ENCODE measurements at places on chromosomes 3 and 15.

DNA sequence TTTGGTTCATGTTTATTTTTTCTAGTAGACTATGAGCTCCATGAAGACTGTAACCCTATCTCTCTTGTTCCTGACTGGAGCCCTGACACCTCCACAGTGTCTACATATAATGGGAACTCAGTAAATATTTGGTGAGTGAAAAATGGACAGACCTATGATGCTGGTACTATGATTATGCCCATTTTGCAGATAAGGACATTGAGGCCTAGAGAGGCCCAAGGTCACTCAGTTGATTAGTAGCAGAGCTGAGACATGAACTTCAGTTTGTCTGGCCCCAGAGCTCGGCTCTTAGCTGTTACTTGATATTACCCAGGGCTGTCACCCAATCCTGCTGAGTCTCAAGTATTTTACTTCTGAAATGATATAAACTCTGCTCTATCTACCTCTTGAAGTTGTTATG, 5.5 kb downstream of the EFCAB12 start:
- no peak for DNase-seq

- DNase-seq, result no peak
Measured at GRCh38 chr3:77414881-77415280, 375.0 kb downstream of the ROBO2 start.

GRCh38 chr15:56869573-56869972, 48.9 kb upstream of the TCF12 start:
- no peak for DNase-seq

DNA sequence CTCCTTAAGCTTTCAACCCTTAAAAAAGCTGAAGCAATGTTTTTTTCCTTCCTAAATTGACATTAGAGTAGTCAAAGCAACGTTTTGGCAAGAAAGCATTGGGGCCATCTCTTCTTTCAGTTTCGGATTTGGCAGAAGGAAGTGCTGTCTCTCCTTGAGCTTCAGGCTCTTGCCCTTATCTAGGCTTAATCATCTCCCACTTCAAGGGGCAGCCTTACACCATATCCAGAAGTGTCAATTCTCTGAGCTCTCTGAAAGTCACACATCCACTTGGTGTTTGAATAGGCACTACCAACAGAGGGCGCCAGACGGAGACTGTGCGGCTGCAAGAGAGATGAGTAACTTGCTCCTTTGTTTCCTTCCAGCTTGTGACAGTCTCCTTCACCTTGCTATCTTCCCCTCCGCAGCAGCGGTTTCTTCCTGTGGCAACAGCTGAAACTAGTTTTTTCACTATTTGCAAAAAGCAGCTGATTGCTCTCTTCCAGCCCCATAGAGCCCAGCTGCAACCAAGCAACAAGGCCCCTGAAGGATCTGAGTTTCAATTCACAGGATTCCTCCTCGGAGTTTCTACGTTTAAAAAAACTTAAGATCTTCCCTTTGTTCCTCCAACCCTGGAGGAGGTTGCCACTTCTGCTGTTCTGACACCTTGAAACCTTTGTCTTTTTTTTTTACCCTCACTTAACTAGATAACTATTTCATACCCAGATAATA, 147.0 kb upstream of the SLCO3A1 start:
- DNase-seq, result peak; percentile 45

DNA sequence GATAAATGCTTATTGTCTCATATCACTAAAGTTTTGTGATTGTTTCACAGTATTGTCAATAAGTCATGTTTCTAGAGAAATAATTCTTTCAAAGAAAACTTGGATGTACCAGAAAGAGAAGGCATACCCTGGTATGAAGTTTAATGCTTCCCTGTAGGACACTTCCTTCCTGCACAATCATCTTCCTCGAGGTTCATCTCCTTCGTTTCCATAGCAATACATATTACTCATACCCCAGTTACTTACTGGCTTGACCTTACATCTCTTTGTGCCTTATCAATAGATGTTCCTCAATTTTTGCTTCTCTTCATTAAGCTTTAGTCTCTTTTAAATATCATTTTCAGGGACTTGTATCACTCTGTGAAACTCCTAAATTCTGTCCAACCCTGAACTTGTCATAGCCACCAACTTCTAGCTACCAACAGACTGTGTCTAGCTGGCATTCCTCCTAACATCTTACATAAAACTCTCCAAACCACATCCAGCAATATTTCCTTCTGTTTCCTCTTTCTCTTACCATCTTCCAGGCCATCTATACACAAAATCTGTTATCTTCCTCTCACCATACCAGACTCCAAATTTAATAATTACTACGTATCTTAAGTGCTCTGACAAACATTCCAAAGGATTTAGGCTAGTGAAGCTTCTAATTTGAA, 134.3 kb downstream of the GADL1 start:
- no peak for DNase-seq

- no peak for DNase-seq
Measured at GRCh38 chr3:3853544-3853943, 54.3 kb downstream of the LRRN1 start.

DNA sequence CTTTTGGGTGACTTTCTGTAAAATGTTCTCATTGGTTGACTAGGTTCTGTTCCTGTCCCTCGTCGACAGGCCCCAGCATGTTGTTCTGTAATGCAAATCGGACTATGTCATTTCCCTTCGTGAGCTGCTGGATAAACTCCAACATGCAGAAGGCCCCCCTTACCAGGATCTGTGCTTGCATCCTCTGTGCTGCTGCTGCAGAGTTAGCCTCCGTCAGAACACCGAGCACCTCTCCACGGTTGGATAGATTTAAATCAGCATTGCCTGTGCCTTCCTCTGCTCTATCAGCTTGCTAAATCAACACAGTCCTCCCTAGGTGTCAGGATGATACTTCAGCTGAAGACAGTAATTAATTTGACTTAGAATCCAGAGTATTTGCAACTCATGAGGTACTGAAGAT, 12.7 kb upstream of the MINDY4B start:
- DNase-seq, result no peak

- no peak for DNase-seq
Measured at GRCh38 chr3:4532535-4533112, 39.5 kb downstream of the ITPR1 start.

- DNase-seq, result no peak
Measured at GRCh38 chr3:172376881-172377280, 71.4 kb downstream of the GHSR start.

All from progenitor cell of endocrine pancreas (in vitro differentiated cells).